ENCODE measurements at places on chromosomes 2 and 18.

DNA sequence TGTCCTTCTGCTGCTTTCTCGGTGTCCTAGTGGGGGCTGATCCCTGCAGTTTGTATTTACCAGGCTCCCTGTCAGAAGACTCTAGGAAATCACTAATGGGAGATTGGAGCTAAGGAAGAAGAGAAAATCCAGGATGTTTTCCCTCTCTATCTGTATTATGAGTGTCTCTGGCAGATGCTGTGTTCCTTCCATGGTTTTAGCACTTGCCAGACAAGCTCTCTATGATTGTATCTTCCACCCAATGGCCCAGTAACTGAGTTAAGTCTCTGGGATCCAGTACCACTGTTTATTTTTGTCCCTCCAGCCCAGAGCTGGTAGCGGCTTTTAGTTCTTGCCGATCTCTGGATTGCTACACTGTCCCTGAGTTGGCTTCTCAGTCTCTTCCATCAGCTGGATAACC lies 494.8 kb upstream of the SLC39A10 start:
- DNase-seq: no peak

DNA sequence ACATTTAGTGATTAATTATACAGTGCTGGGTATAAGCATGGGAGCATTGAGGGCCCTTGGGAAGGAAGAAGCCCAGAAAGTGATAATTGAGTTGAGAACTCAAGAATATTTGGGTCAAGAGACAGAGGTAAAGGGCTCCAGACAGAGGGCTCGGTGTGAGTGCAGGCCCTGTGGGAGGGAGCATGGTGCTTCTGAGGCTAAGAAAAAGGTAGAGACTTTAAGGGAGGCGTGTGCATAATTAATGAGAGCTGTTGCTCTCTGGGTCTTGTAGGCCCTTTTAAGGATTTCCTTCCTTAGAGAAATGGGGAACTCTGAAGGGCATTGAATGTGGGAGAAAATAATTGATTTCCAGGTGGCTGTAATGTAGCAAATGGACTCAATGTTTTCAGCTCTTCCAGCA lies 735.0 kb upstream of the POU3F3 start:
- DNase-seq: no peak

DNA sequence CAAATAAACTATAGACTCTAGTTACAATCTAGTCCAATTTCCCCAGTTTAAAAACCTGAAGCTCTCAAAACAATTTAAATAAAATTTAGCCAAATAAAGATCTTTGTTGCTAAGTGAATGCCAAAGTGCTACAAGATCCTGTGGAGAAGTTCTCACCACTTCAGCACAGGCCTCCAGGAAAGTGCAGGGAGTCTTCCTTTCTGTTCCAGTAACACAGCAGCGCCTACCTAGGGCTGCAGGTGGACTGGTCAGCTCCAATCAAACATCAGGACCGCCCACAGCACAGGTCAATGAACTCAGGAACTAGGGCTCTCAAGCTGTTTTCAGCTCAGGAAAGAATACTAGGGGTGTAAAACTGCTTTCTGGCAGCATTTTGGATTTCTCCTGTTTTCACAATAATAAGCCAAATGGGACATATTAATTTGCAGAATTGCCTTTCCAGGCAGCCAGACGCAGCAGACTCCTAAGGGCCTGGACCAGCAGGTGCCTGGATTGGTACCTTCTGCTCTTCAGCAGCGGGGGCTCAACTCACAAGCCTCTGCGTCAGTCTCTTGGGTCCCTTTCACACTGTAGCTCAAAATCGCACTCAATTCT lies 1.5 kb downstream of the FAM110C start:
- no peak for DNase-seq

- no peak for DNase-seq
Measured at GRCh38 chr2:105361102-105361889, 24.0 kb downstream of the C2orf49 start.

DNA sequence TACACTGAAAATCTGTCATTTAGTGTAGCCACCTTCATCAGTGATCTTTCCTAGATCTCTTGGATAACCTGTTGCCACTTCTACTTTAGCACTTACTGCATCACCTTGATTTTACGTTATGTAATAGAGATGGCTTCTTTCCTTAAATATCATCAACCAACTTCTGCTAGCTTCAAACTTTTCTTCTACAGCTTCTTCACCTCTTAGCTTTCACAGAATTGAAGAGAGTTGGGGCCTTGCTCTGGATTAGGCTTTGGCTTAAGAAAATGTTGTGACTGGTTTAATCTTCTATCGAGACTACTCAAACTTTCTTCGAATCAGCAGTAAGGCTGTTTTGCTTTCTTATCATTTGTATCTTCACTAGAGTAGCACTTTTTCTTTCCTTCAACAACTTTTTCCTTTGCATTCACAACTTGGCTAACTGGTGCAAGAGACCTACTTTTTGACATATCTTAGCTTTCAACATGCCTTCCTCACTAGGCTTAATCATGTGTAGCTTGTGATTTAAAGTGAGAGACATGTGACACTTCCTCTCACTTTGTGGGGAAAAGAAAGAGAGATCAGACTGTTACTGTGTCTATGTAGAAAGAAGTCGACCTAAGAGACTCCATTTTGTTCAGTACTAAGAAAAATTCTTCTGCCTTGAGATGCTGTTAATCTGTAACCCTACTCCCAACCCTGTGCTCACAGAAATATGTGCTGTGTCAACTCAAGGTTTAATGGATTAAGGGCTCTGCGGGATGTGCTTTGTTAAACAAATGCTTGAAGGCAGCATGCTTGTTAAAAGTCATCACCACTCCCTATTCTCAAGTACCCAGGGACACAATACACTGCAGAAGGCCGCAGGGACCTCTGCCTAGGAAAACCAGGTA lies 99.6 kb downstream of the ATL2 start:
- no peak for DNase-seq

GRCh38 chr18:35157181-35157580 lies 83.7 kb upstream of the ZNF397 start:
- no peak for DNase-seq

- no peak for DNase-seq
Measured at GRCh38 chr2:51208521-51208920, 176.6 kb upstream of the NRXN1 start.

DNA sequence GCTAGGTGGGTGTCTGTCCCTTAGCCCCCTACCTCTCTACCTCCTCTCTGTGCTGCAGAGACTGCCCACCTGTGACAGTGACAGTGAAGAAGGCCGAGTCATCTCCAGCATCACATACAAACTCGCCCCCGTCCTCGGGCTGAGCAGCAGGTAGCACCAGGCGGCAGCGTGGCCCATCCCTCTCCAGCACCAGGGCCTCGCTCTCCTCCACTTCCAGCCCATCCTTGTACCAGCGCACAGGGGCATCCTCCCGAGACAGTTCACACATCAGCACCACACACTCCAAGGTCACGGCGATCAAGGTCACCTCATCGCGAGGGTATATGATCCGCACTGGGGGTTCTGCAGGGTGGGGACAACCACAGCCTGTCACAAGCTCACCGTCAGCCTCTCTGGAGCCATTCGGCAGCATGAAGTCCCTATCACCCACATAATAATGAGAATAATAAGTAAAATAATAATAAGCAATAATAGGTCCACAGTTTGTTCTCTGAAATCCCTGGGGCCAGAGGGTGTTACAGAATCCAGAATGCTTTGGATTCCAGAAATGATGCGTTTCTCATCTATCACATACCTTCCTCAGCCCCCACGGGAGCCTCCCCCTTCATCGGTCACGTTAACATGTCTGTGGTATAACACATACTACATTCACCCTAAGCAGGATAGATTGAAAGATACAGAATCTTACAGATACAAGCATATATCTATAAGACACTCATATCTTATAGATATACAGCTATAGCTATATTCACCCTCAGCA lies 12.0 kb downstream of the OBSL1 start:
- no peak for DNase-seq

- DNase-seq: no peak
Measured at GRCh38 chr2:2181493-2181892, 149.6 kb downstream of the MYT1L start.

DNA sequence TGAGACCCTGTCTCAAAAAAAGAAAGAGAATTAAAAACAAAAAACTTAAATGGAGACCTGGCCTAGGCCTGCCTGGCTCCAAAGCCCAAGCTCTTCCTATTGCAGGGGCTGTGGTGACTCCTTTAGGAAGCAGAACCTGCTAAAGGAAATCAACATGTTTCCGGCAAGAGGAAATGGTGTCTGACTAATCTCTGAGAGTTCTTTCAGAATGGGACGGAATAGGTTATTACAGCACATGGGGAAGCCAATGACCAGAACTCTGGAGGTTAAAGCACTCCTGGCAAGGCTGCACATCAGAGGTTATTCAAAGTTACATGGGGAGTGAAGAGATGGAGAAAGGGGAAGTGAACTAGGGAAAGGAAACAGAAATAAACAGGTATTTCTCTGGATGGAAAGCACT lies 21.4 kb downstream of the KIF3C start:
- DNase-seq: no peak

- DNase-seq: no peak
Measured at GRCh38 chr18:11902522-11903292, 5.4 kb downstream of the MPPE1 start.

GRCh38 chr2:46239847-46240181 lies 57.4 kb upstream of the EPAS1 start:
- DNase-seq: peak; percentile 67

DNA sequence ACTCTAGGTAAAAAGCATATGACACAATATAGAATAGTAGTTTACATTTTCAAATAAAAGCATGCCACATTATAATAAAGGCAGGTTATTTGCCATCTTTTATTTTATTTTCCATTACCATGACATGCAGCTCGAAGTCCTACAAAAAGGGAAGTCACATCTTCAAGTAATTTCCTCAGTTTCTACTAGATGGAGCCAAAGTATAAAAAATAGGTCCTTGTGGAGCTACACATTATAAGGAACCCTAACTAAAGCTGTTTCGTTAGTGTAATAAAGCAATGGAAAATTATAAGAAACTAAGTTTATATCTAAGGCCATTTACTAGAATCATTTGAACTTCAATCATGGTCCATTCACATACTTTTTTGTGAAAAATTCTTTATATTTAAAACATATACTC lies 674.5 kb downstream of the KCNJ3 start:
- DNase-seq: no peak

- DNase-seq: no peak
Measured at GRCh38 chr2:234772733-234773060, 179.1 kb upstream of the SH3BP4 start.

DNA sequence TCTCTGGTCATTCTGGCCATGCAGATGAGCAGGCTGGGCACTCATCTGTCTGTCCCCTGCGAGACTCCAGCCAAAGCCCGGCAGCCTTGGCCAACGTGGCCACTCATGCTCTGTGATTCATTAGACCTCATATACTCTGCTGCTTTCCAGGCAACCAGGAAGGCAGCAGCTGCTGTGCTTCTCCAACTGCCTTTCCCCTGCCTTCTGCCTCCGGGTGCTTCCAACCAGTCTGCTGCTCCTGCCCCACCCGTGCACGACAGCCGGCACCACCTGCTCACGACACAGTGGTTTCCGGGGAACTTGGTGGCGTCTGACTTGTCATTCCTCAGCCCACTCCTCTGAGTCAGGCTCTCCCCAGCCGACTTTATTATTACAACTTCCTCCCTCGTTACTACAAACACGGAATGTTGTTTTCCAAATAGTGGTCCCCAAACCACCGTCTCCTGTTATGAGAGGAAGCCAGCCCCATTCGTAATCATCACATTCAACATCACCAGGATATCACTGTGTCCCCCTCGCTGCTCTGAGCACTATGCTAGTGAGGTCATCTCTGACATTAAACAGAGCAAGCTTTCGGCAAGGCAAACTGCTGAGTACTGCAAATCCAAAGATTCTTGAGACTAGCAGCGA lies 392.4 kb downstream of the ALK start:
- DNase-seq: peak; percentile 64
